ENCODE measurements at places on chromosomes 6 and 20.

DNA sequence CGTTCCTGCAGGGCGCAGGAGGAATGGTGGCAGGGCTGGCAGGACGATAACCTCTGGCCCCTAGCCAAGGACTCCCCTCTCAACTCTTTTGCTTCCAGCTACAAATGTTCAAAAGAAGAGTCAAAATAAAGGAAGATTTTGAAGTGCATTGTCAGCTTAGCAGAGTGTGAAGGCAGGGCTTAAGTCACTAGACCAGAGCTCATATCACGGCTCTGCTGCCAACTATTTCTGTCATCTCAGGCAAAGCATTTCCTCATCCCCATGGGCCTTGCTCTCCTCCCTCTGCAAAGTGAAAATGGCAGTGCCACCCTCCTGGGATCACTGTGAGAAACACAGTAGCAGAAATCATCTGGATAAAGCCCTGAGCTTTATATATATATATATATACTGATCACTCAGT is 36.7 kb downstream of the CFAP61 start:
- DNase-seq, result no peak

- no peak for DNase-seq
These were observed 1.6 kb downstream of the KIAA0319 start for GRCh38 chr6:24644377-24644776.

DNA sequence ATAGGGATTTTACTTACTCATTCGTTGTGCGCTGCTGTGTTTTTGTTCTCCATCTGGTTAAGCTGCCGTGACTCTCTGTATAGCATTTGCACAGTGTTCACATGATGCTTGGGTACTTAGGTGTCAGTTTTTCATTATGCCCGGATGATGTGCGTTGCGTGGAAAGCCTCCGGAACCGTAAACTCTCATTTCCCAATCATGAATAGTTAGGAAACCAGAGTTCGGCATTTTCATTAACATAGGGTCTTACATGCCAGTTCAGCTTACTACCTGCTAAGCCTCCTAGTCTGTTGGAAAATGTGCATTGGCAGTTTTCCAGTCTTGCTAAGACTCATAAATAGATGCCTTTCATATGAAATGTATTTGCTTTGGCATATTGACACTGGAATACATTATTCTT is 483.4 kb upstream of the FLRT3 start:
- no peak for DNase-seq

- no peak for DNase-seq
These were observed 221.2 kb downstream of the SLC24A3 start for GRCh38 chr20:19433371-19434350.

- no peak for DNase-seq
These were observed 26.3 kb upstream of the DNAAF9 start for GRCh38 chr20:3433744-3434143.

Data from activated effector memory CD4-positive, alpha-beta T cell treated with anti-CD3 and anti-CD28 coated beads, Interleukin-2, amount 50 U/mL, for 16 hours (primary cell).